ENCODE measurements at places on chromosomes 16 and 17.

GRCh38 chr16:31006086-31006385, 4.4 kb downstream of the STX1B start:
- no peak for DNase-seq

- no peak for DNase-seq
These were observed 3.1 kb upstream of the MED11 start for GRCh38 chr17:4728124-4728523.

DNA sequence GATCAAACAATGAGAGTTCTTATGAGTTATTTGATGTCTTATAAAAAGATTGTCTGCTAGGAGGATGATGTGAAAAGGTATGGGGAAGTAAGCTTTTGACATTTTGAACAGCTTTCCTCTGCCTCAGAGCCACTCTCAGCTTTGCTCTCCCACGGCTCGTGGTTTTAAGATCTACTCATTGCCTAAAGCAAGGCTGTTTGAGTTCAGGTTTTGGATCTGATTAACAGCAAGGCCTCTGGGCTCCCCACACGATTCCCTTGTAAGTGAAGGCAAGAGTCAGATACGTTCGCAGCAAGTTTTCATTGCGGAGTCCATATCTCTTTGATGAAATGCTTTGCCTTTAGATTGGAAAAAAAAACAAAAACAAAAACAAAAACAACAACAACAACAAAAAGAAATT, 515.0 kb upstream of the SALL1 start:
- no peak for DNase-seq

DNA sequence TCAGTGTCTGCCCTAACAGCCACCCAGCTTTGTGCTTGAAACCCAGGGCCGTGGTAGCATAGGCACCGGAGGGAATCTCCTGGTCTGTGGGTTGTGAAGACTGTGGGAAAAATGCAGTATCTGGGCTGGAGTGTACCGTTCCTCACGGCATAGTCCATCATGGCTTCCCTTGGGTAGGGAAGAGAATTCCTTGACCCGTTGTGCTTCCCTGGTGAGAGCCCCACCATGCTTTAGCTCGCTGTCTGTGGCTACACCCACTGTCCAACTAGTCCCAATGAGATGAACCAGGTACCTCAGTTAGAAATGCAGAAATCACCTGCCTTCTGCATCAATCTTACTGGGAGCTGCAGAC, 67.3 kb downstream of the ATF7IP2 start:
- DNase-seq: no peak

DNA sequence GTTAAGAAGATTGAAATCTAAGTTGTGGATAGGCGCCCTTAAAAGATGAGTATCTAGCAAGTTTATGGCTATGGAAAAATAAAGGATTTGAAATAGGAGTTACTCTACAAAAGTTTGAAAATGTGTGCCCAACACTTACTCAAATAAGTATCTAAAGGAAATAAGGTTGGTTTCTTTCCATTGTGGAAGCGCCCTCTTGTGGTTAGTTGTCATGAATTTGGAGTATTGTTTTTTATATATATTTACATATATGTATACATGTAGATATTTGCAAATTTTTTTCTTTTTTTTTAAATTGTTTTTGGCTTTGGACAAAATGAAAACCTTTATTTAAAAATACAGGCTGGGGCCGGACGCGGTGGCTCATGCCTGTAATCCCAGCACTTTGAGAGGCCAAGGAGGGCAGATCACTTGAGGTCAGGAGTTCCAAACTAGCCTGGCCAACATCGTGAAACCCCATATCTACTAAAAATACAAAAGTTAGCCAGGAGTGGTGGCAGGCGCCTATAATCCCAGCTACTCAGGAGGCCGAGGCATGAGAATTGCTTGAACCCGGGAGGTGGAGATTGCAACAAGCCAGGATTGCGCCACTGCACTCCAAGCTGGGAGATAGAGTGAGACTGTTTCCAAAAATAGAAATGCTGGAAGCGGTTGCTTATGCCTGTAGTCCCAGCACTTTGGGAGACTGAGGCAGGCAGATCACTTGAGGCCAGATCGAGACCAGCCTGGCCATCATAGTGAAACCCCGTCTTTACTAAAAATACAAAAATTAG, 24.0 kb upstream of the VPS4A start:
- DNase-seq: peak; percentile 2

- no peak for DNase-seq
These were observed 24.9 kb downstream of the LITAFD start for GRCh38 chr16:8907096-8907495.

GRCh38 chr16:27379919-27380318, 22.1 kb upstream of the IL21R start:
- no peak for DNase-seq

DNA sequence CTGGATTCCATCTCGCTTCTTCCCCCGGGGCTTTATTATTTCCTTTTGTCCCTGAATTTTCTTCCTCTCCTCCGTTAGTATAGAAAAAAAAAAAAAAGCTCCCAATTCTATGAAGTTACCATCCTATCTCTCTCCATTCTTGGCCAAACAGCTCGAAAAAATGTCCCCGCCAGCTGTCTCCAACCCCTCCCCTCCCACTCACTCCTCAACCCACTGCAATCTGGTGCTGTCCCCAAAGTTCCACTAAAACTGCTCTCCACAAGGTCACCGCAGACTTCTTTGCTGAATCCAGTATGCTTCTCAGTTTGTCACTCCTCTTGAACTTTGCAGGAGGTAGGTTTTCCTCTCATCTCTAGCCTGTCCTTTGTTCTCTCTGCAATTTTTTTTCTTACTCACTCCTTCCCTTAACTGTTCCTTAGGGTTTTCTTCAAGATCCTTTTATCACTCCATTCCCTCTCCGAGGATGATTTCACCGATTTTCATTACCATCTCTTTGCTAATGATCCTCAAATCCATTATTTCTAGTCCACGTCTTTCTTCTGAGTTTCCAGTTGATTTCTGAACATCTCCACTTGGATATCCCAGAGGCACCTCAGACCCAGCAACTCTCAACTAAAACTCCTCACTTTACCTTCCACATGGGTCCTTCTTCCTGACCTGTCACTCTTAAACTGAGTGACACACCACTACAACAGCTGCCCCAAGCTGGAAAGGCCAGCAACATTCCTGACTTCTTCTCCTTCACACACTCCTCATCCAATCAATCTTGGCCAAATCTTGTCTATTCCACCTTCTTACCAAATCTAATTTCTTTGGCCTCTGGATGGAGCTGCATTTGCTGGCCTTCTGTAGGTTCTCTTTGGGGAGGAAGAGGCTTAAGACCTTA, 1.5 kb upstream of the SUMO2 start:
- DNase-seq: no peak

- no peak for DNase-seq
These were observed 58.9 kb upstream of the SDK2 start for GRCh38 chr17:73703192-73703591.

GRCh38 chr17:47636273-47637030, 13.3 kb upstream of the KPNB1 start:
- DNase-seq: no peak

GRCh38 chr16:14505846-14506245, 124.2 kb downstream of the PARN start:
- no peak for DNase-seq

DNA sequence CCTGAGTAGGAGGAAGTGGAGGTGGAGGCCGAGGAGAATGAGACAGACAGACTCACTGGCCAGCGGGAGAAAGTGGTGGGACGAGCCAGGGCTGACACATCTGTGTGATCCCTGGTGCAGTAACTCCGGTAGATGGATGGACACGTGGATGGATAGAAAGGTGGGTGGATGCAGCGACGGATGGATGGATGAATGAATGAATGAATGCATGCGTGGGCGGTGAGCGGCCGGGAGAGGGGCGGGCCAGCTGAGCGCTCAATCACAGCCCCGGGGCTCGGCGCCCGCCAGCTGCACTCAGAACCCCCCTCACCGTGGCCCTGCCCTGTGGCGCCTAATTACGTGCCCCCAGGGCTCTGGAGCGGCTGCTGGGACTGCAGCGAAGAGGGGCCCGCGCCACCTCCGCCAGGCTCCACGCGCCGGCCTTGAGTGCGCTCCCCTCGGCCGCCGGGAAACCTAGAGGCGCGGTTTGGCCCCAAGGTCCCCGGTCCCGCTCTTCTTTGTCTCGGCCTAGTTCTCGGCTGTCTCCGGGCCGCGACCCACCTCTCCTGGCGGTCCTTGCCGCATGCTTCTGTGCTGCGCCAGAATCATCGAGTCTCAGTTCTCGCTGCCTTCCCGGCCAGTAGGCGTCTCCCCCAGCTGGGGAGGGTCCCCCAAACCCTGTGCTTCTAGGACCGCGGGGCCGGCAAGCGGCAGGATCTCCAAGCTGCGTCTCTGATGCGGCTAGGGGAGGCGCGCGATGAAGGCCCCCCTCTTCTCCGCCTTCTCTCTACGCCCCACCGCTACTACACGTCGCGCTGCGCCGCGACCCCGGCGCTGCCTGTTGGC, 41.0 kb downstream of the RAI1 start:
- DNase-seq: no peak

DNA sequence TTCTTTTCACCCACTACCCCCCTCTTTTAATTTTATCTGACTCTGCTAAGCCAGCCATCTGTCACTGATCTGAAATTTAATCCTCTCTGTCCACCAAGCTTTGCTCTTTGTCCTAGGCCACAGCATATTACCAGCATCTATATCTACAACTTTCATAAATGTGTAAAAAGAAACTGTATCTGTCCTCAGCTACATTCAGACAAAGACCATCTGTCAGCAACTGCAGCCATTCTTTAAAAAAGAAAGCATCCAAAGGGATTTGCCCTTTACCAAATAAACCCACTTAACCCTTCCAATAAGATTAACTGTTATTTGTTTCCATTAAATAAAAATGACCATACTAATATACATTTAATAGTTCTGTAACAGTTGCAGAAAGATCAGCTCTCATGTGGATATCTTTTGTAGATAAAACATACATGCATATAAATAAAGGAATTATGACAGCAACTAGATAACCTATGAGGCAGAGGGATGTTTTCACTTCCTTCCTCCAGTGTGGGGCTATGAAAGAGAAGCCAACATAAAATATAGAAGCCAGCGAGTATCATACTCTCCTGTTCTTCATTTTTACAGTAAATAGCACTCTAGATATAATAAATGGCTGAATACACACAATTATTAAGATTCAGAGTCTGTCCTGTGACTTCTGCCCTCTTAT, 602.5 kb upstream of the SALL1 start:
- DNase-seq: no peak

GRCh38 chr17:7038025-7038862, 2.4 kb downstream of the SLC16A13 start:
- no peak for DNase-seq

DNA sequence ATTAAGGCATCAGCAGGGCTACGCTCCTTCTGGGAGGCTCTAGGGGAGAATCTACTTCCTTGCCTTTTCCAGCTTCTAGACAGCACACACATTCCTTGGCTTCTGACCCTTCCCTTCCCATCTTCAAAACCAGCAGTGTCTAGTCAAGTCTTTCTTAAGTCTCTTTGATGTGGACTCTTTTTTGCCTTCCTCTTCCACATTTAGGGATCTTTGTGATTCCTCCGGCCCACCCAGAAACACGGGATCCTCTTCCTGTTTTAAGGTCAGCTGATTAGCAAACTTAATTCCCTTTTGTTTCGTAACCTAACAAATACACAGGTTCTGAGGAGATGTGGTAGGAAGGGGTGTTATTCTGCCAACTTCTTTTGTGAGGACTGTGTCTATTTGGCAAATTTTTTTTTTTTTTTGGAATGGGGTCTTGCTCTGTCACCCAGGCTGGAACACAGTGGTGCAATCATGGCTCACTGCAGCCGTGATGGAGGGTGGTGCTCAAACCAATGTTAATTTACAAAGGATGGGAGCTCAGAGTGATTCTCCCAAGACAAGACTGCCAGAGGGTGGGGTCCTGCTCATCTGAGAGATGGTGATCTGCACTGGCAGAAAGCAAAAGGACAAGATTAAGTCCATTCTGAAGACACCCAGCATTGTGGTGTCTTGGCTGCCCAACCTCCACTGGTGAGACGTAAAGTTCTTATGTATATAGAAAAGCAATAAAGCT, 14.7 kb downstream of the KNOP1 start:
- DNase-seq: no peak

- no peak for DNase-seq
These were observed 33.5 kb downstream of the TK2 start for GRCh38 chr16:66516509-66516807.

DNA sequence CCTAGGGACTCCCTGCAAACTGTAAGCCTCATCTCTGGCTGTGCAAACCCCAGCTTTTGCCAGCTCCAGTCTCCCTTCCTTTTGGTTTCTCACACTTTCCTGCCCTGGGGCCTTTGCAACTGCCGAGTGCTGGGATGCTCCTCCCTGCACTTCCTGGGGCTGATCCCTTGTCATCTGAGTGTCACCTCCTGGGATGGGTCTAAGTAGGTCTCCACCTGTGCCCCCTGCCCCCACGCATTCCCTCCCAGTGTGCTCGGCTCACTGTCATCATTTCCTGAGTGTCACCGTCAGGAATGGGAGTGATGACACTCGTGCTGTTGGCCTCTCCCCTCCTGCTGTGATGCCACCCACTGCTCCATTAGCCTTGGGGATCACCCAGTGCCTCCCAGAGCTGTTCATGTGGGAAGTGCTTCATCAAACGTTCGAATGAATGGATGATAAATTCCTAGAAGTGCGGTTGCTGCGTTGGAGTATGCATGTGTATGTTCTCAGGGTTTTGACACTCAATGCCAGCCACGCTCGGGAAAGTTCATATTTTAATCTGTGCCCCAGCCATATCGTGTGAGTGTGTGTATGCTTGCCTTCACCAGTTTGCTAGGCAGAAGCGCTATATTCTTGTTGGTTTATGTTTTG, 189.9 kb downstream of the NTN1 start:
- no peak for DNase-seq

DNA sequence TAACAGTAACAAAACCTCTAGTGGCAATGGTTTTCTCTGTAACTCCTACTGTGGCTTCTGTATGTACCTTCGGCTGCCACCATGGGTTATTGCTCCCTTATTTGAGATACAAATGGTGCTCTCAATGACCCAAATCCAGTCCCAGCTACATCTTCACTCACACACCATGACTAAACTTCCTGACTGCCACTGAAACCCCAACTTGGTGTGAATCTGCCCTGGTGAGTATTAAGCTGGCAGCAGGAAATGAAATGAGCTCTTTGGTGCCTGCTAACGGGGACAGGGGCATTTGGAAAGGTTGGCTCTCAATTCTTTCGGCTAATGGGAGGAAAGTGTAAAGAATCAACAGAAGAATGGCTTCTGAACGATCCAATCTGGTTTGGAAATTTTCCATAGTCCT, 7.5 kb upstream of the SLC35B1 start:
- DNase-seq: no peak

DNA sequence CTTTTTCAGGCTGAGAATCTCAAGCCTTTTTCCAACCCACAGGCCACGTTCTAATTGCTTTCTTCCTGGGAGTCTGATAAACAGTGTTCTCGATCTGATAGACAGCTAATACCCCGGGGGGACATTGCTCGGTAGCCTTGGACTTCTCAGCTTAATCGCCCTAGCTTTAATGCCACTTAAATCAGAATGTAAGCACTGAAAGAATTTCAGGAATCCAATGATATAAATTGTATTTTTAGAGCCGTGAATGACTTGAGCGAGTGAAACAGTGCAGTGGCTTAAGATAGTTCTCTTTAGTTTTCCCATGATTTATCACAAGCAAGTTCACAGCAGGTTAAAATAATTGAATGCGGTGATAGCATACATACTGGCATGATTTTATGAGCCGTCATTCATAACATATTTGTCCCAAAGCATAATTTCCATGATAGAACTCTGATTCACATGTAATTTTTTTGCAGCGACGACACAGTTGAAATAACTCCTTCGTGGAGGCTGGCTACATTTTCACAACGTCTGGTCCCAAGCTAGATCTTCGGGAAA, 116.1 kb upstream of the MYOCD start:
- no peak for DNase-seq
